ENCODE measurements at places on chromosomes 11 and 22.

GRCh38 chr22:25485626-25486545, 78.6 kb upstream of the GRK3 start:
- no peak for DNase-seq

DNA sequence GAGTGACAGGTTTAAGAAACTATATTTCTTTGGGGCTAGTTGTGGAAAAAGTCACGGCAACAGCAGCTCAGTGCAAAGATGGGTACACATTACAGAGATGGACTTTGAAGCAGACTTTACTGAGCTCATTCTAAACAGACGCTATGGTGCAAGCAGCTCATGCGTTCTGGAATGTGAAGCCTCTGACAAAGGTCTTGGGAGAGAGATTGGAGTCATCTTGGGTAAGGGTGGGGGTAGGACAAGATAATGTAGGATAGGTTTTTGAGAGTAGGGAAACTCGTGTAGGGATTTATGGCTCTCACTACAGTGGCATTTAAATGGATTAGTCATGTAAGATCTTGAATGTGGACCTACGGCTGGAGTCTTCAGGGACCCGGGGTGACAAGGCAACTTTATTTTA, 36.2 kb upstream of the CLMP start:
- no peak for DNase-seq

GRCh38 chr11:43688394-43688793, 7.9 kb downstream of the HSD17B12 start:
- DNase-seq = no peak

GRCh38 chr11:118918128-118918685, 7.5 kb downstream of the BCL9L start:
- DNase-seq = no peak

DNA sequence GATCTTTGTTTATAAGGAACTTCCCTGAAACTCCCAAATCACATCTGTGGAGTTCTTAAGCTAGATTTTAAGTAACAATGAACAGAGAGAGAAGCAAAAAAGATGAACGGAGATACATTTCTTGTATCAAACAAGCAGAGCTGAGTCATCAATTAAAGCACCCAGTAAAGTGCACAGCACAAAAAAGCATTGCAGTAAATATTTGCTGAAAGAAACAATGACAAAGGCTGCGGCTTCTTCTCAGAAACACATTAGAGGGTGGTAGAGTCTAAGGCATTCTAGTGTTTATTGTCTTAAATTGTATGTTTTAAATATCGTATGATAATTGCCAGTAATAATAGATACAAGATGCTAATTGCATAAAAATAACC, 941.6 kb upstream of the CHORDC1 start:
- DNase-seq = no peak

- no peak for DNase-seq
These were observed 2.8 kb downstream of the CABP7 start for GRCh38 chr22:29722587-29722986.

GRCh38 chr22:27463121-27463660, 338.4 kb downstream of the MN1 start:
- DNase-seq = no peak

GRCh38 chr11:75527130-75527529, 1.4 kb upstream of the GDPD5 start:
- no peak for DNase-seq

GRCh38 chr22:49437356-49437755, 390.3 kb downstream of the BRD1 start:
- no peak for DNase-seq

GRCh38 chr22:37476389-37477329, 9.5 kb downstream of the MFNG start:
- no peak for DNase-seq

DNA sequence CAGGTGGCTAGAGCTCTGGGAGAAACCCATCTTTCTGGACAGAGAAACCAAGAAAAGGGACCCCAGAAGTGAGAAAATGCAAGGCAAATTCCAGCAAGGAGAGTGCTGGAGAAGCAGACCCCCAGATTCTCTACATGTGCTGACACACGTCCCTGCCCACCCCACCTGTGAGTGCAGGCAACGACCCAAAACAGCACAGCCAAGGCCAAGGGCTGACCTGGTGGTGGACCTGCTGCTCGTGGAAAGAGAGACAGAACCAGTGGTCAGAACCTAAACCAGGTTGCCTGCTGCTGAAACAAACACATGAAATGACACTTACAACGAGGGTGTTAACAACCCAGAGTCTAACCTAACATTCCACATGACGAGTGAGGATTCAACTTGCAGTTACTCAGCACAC, 24.6 kb downstream of the TRMU start:
- DNase-seq = no peak

DNA sequence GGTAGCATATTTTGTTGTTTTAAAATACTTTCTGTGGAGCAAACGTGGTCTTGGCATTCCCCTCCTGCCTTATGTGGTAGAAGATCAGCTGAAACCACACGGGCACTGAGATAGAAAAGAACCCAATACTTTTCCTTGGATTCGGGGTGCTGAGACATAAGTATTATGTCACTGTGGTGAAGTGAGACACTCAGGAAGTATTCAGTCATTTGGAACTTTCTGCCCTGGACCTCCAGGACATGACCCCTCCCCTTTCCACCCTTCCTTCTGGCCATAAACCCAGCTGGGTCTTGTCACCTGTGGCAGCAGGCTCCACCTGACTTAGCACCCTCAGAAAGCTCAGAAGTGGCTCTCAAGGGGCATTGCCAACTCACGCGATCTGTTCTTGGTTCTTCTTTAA, 123.4 kb downstream of the SWAP70 start:
- DNase-seq = no peak

GRCh38 chr11:78338702-78339101, 78.9 kb downstream of the GAB2 start:
- DNase-seq = no peak

GRCh38 chr11:7551571-7551970, 37.8 kb downstream of the PPFIBP2 start:
- no peak for DNase-seq

GRCh38 chr11:116189408-116190170, 583.2 kb downstream of the BUD13 start:
- DNase-seq = no peak
